Stimulated activated CD4-positive, alpha-beta T cell treated with anti-CD3 and anti-CD28 coated beads, TNF-alpha, amount 100 ng/mL, for 48 hours (primary cell): ENCODE measurements at places on chromosomes 16 and 17.

- no peak for DNase-seq
These were observed 632 bp upstream of the RTN4RL1 start for GRCh38 chr17:2025622-2026309.

GRCh38 chr16:11725457-11725856 lies 17.2 kb downstream of the TXNDC11 start:
- DNase-seq, result no peak

- DNase-seq, result no peak
These were observed 40.9 kb downstream of the PLXDC1 start for GRCh38 chr17:39110435-39111136.

DNA sequence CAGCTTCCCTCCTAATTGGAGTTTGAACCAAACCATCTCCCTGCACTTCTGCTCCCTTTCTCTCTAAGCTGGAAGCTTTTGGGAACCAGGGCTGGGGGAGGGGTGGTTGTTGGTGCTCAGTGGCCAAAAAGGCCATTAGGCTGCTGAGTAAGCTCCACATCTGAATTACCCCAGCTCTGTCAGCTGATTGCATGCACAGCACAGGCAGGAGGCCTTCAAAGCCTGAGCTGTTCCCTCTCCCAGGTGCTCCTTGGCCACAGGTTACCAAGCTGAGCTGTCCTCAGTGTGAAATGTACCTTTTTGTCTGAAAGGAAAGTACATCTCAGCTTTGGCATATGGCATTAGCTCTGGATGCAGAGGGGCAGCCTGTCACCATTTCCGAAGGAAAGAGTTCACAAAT lies 6.2 kb upstream of the TBKBP1 start:
- no peak for DNase-seq

DNA sequence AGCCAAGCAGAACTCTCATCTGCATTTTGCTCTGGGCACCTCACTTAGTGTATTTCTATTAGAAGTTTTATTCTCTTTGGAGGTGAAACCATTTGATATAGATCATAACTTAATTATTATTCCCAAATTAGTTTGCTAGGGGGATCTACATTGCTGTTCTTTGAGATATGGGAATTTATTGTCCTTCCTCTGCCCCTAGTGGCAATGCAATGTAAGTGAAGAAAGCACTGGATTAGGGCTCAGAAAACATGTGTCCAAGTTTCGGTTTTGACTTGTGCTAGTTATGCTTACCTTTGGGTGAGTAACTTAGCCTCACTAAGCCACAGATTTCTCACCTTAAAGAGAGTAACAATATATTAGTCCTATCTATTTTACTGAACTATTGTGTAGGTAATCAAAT lies 2.9 kb downstream of the KRT39 start:
- no peak for DNase-seq
